T-helper 2 cell treated with Interferon-gamma antibody and Interleukin-4, amounts not matched to agents 5 μg/mL and 100 μg/mL, for 36 hours (primary cell): ENCODE measurements at places on chromosomes 2 and 18.

DNA sequence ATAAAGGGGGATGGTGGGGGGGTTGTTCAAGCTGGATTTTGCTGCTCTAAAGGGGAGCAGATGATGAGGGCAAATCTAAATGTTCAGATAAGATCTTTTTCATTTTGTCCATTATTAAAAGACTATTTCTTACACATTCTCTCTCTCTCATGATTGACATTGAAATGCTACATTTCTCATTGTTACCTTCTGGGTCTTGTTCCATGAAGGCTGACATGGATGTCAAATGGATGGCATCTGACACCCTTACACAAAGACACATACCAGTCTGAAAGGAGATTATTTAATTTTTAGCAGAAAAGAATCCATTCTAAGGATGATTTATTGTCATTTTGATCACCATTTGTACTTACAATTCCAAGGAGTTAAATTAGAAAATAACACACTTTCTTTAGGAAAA is 11.1 kb downstream of the FZD7 start:
- DNase-seq: no peak

GRCh38 chr2:202769201-202769600 is 102.4 kb downstream of the ICA1L start:
- DNase-seq: no peak

DNA sequence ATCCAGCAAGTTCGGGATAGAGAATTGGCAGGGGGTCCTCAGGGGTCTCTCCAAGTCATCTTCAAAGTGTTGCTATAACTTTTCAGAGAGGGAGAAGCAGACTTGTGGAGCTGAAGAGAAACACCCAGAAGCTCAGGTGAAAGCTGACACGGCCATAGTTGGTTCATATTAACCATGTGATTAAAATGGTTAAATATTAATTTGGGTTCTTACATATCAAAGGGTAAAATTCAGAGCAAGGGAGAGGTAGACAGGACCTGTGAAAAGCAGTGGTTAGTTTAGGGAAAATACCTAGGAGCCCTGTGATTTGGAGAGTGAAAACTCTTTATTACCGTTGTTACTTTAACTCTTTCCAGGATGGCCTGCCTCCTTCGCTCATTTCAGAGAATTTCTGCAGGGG is at the start of gene UGT1A6:
Gene UGT1A6, plus strand, starts transcription at position 243 of the 400 bp plus-strand sequence. Its CDS starts 115 bp downstream, at position 358.
- DNase-seq: no peak

DNA sequence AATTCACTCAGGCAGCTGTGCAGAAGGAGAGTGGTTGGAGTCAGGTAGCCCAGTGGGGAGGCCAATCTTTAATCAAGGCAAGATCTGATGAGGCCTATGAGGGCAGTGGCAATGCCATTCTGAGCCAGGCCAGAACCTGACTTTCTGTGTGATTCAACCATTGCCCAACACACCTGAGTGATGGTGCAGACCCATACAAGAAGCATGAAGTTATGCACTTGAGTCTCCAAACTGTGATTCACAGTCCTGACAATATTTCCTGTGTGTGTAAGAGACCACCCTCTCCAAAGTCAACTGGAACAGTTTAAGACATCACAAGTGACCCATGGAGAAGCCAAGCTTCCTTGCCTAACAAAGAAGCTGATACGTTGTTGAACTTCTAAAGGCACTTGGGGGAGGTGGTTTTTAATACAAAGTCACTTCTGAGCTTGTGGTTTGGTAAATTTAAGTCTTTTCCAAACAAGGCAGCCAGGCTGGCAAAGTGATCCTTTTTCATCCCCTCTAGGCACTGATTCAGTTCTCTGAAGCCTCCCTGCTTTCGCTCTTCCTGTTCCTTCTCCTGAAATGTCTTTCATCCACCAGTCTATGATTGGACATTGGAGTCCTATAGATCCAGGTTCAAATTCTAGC is 49.0 kb downstream of the VSNL1 start:
- no peak for DNase-seq
